ENCODE measurements at places on chromosomes 7 and 10.

- DNase-seq: no peak
Observed at GRCh38 chr7:50362712-50363282, 58.3 kb downstream of the IKZF1 start.

- DNase-seq: no peak
Observed at GRCh38 chr10:93299606-93300287, 182.4 kb downstream of the MYOF start.

GRCh38 chr10:8137272-8137681, 82.8 kb downstream of the GATA3 start:
- no peak for DNase-seq

GRCh38 chr7:909358-910329, 33.3 kb downstream of the GET4 start:
- no peak for DNase-seq

DNA sequence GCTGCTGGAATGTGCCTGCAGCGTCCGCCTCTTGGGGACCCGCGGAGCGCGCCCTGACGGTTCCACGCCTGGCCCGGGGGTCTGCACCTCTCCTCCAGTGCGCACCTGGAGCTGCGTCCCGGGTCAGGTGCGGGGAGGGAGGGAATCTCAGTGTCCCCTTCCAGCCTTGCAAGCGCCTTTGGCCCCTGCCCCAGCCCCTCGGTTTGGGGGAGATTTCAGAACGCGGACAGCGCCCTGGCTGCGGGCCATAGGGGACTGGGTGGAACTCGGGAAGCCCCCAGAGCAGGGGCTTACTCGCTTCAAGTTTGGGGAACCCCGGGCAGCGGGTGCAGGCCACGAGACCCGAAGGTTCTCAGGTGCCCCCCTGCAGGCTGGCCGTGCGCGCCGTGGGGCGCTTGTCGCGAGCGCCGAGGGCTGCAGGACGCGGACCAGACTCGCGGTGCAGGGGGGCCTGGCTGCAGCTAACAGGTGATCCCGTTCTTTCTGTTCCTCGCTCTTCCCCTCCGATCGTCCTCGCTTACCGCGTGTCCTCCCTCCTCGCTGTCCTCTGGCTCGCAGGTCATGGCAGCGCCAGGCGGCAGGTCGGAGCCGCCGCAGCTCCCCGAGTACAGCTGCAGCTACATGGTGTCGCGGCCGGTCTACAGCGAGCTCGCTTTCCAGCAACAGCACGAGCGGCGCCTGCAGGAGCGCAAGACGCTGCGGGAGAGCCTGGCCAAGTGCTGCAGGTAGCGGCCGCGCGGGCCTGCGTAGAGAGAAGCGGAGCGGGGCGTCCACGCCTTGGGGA, 645 bp downstream of the SLC26A4 start:
- DNase-seq: no peak

GRCh38 chr10:58823983-58824382, 311.3 kb downstream of the BICC1 start:
- DNase-seq: no peak

- no peak for DNase-seq
Observed at GRCh38 chr10:69668721-69669120, 38.7 kb downstream of the FAM241B start.
